ENCODE measurements at places on chromosomes 12 and 14. TPM values are rescaled to one million over a fixed set of nuclear protein-coding genes. Genes with fewer than 3 reads are reported as not detected.

- H3K27ac ChIP-seq = no peak overlapping the region
- no peaks in the 10 kb centered on the region for H3K27me3 ChIP-seq
- no peak for DNase-seq
- H3K4me3 ChIP-seq = no peak overlapping the region
- no peaks in the 10 kb centered on the region for H3K36me3 ChIP-seq
These were observed 26.9 kb downstream of the TBX3 start for GRCh38 chr12:114656906-114657596.

DNA sequence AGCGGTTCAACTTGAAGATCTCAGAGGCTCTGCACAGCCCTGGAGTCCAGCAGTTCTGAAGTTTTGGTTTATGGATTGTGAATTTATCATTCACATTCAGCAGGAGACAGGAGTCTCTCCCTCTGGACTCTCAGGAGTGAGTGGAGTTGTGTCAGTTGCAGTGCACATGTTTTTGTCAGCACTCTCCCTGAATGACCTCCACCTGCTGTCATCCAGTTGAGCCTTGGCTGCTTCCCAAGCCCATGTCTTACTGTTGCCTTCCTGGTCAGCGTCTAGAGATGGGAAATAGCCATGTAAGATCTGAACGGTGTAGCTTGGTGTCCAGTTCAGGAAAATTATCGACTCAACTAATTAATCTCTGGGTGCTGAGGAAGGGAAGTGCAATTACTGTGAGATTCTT lies 133.2 kb downstream of the PRKCH start:
- no peaks in the 10 kb centered on the region for H3K4me1 ChIP-seq
- H3K27me3 ChIP-seq = no peaks in the 10 kb centered on the region
- DNase-seq = no peak
- no peak overlapping the region for H3K27ac ChIP-seq
- H3K36me3 ChIP-seq = no peaks in the 10 kb centered on the region

- H3K27me3 ChIP-seq = no peaks in the 10 kb centered on the region
- DNase-seq = no peak
- no peak overlapping the region for H3K4me3 ChIP-seq
- H3K4me1 ChIP-seq = no peaks in the 10 kb centered on the region
These were observed 208.8 kb downstream of the VRK1 start for GRCh38 chr14:97005934-97006333.

DNA sequence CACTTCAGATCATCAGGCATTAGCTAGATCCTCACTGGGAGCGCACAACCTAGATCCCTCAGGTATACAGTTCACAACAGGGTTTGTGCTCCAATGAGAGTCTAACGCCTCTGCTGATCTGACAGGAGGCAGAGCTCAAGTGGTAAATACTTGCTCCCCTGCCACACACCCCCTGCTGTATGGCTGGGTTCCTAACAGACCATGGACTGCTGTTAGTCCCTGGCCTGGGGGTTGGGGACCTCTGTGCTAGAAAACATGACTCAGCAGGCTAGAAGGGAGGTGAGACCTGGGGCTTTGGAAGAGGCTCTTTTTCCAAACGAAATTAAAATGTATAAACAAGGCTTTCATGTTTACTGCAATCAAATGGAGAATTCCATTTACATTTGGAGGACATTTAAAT lies 691.1 kb downstream of the FLRT2 start:
- DNase-seq = no peak
- H3K27me3 ChIP-seq = no peaks in the 10 kb centered on the region
- H3K4me3 ChIP-seq = no peak overlapping the region
- H3K4me1 ChIP-seq = no peaks in the 10 kb centered on the region

DNA sequence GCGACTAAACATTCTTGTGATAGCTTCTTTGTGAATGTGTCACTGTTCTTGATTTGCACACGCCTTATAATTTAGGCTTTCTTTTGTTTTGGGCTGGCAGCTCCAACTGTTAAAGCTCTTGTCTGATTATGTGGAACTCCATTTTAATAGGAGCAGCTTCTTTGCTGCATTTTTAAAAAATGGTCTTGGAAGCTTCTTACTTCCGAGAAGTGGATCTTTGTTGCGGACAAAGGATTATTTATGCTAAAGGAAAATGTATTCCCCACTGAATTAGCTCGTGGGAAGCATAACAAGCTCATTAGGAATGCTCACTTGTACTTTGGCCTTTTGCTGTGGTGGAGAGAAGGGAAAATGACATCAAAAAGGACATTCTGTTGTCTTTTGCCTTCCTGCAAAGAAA lies 20.0 kb downstream of the GAS2L3 start:
- H3K27ac ChIP-seq = no peak overlapping the region
- no peaks in the 10 kb centered on the region for H3K36me3 ChIP-seq
- no peak for DNase-seq
- no peak overlapping the region for H3K4me3 ChIP-seq

DNA sequence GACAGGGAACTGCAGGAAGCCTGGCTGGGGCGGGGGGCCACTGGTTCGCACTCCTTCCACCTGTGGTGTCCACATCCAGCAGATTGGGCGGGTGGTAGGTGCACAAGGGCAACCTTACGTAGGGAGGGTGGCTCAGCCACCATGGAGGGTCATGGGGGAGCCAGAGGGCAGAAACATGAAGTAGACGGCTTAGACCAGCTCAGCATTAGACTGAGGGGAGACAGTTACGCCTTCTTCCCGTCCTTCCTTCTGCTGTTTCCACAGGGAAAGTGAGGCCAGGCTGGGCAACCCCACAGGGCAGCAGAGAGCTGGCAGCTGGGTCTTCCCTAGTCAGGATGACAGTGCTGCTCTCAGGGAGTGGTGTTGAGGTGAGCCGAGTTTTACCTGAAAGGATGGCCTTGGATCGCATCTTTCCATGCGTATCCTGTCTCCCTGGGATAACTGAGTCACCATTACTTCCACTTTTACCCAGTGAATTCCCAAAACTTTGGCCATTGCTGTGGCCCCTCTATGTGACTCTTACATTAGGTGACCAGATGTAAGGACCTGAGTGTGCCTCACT lies 170.0 kb upstream of the GZMB start:
- no peaks in the 10 kb centered on the region for H3K4me1 ChIP-seq
- no peak for DNase-seq
- no peaks in the 10 kb centered on the region for H3K27me3 ChIP-seq
- no peak overlapping the region for H3K4me3 ChIP-seq

- H3K27me3 ChIP-seq = peaks cover 62% of the 10 kb centered on the region
- no peaks in the 10 kb centered on the region for H3K4me1 ChIP-seq
- H3K36me3 ChIP-seq = no peaks in the 10 kb centered on the region
- DNase-seq = no peak
- no peak overlapping the region for H3K27ac ChIP-seq
- H3K4me3 ChIP-seq = no peak overlapping the region
These were observed 69.3 kb upstream of the C14orf180 start for GRCh38 chr14:104510216-104510615.

- no peaks in the 10 kb centered on the region for H3K36me3 ChIP-seq
- no peak overlapping the region for H3K4me3 ChIP-seq
- H3K27me3 ChIP-seq = no peaks in the 10 kb centered on the region
- no peak overlapping the region for H3K27ac ChIP-seq
- no peaks in the 10 kb centered on the region for H3K4me1 ChIP-seq
- no peak for DNase-seq
These were observed 95.8 kb downstream of the RIMBP2 start for GRCh38 chr12:130620281-130620680.

GRCh38 chr12:58487255-58487654 lies 433.0 kb downstream of the LRIG3 start:
- DNase-seq = no peak
- H3K4me1 ChIP-seq = no peaks in the 10 kb centered on the region
- no peak overlapping the region for H3K27ac ChIP-seq
- H3K27me3 ChIP-seq = no peaks in the 10 kb centered on the region

DNA sequence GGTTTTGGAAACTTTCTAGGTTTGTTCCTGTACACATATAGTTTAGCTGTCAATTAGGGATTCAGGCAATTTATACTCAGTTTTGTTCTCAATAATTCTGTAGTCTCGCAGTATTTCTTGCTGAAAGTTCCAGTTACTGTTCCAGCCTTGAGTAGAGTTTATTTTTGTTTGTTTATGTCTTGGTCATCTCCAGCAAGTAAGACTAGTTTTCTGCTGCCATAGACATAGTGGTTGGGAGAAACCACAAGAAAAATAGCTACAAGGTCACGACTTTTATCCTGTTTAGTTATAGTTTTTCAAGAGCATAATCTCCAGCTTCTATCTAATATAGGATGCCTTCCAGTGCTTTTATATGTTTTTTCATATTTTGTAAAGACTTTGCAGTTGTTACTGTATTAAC lies 99.6 kb upstream of the FOXG1 start:
- no peak overlapping the region for H3K27ac ChIP-seq
- no peak for DNase-seq
- no peaks in the 10 kb centered on the region for H3K27me3 ChIP-seq
- no peaks in the 10 kb centered on the region for H3K36me3 ChIP-seq
- H3K4me1 ChIP-seq = no peaks in the 10 kb centered on the region

GRCh38 chr12:104909761-104910160 lies 48.3 kb downstream of the SLC41A2 start:
- peak overlapping the region; percentile 56 for H3K27ac ChIP-seq
- no peaks in the 10 kb centered on the region for H3K4me1 ChIP-seq
- no peak overlapping the region for H3K4me3 ChIP-seq
- DNase-seq = no peak

DNA sequence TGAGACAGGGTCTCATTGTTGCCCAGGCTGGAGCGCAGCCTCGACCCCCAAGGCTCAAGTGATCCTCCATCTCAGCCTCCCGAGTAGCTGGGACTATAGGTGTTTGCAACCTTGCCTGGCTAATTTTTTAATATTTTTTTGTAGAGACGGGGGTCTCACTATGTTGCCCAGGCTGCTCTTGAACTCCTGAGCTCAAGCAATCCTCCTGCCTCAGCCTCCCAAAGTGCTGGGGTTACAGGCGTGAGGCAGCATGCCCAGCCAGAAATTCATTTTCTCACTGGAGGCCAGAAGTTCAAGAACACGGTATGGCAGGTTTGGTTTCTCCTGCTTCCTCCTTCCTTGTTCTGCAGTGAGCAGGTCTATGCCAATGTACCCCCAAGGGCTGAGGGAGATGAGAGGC lies 3.7 kb downstream of the RNASE1 start:
- no peak overlapping the region for H3K4me3 ChIP-seq
- H3K27me3 ChIP-seq = no peaks in the 10 kb centered on the region
- H3K36me3 ChIP-seq = no peaks in the 10 kb centered on the region
- H3K27ac ChIP-seq = peak overlapping the region; percentile 16

DNA sequence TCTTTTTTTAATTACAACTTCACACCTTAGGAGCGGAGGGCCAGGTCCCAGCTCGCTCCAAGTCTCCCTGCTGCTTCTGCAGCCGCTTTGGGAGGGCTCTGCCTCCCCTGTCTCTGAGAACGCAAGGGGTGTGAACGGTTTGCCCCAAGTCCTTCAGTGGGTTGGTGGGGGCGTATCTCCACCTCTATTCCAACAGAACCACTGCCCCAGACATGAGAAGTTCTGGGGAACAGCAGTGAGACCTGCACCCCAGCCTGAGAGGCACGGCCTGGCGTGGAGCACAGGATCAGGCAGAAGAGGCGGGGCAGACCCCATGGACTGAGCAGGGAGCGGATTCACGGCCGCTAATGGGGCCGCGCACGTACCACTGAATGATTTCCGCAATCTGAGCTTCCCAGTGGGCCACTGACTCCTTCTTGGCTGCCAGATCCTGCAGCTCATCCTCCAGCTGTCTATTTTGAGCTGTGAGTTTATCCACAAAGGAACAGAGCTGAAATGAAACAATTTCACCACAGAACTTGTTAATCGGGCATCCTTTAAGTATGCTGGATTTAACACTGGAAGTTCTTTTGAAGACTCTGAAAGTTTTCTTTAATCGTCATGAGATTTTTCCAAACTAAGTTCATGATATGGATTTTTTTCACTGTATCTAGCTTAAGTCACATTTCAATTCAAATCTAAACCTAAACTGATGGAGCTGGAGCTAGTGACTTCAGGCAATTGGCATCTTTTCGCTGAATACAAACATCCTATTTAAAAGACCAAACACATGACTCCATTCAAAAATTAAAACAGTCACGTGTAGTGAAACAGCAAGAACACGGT lies 44.4 kb downstream of the AMN start:
- H3K36me3 ChIP-seq = peaks cover 20% of the 10 kb centered on the region
- H3K27me3 ChIP-seq = no peaks in the 10 kb centered on the region
- no peaks in the 10 kb centered on the region for H3K4me1 ChIP-seq
- no peak overlapping the region for H3K4me3 ChIP-seq
- no peak overlapping the region for H3K27ac ChIP-seq

DNA sequence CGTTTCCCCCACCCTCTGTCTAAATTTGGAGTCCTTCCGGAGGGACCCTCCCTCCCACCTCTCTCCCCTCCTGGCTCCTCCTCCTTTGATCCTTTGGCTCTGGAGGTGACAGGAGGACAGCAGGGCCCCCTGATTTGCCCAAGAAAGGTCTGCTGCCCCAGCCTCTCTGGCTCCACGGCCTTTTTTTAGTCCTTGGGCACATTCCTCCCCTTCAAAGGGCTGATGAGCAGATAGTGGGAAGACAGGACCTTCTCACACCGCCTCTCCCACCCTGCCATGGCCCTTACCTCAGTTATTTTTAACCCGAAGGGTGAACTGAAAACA lies 196 bp upstream of the MYH6 start:
- H3K36me3 ChIP-seq = no peaks in the 10 kb centered on the region
- peaks cover 37% of the 10 kb centered on the region for H3K27me3 ChIP-seq
- H3K4me3 ChIP-seq = no peak overlapping the region

DNA sequence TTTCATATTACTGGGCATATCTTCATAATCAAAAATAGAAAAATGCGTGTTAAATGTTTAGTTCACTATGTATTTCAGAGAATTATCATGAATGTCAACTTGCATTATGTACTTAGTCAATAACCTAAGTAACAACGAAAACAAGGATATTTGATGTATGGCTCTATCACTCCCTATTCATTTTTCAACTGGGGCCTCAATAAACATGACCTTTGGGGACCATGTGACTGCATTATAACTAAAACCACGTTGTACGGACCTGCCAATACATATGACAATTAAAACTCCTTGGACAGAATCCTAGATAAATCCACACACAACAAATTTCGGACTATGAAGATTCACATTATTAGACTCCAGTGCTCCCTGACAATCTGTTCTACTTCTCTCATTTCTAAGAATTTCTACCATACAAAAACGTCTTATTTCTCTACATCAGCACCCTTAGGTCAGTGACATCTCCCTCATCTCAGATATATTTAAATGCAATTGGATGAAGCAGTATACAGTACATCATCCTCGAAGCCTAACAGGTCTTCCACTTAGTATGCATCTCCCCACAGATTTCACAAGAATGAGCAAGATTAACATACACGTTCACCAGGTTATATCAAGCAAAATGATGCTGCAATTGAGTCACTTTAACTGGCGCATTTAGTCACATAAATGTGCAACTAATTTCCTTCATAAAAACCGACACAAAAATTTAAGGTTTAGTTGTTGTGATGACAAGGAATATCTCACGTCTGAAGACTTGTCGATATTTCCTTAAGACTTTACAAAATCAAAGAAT lies 1.5 kb downstream of the UBE2N start:
- no peaks in the 10 kb centered on the region for H3K27me3 ChIP-seq
- peak overlapping the region; percentile 99 for H3K4me3 ChIP-seq
- no peak overlapping the region for H3K27ac ChIP-seq
- H3K4me1 ChIP-seq = no peaks in the 10 kb centered on the region

ARG2 gene
- 2.9 TPM for total RNA-seq

AQP6 gene
- total RNA-seq = 0.16 TPM

ADCY6 gene
- total RNA-seq = 61.4 TPM

ART4 gene
- total RNA-seq = 1.6 TPM

NEMF gene
- total RNA-seq = 86.9 TPM

PLEKHG7 gene
- not detected for total RNA-seq

SDR9C7 gene
- not detected for total RNA-seq

Data from breast epithelium (tissue), 4 donors.